ENCODE measurements at places on chromosomes 2 and 18.

GRCh38 chr2:171334946-171335345 is 98.8 kb downstream of the METTL8 start:
- no peak for DNase-seq

DNA sequence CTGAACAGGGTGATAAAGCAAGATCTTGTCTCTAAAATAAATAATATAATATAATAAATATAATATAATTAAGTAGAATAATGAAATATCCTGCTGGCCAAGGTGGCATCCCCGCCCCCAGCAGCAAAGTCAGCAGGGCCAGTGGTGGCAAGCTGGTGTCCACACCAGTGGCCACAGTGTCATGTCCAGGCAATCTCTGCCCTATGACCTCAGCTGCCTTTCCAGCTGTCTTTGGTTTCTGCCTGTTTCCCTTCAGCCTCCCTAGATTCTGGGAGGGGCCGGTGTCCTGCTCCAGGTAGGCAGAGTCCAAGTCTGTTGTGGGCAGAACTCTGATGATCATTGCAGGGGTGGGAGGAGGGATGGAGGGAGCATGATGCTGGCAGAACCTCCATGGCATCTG is 16.2 kb upstream of the STEAP3 start:
- DNase-seq = no peak

GRCh38 chr2:158745067-158745865 is 49.9 kb upstream of the DAPL1 start:
- DNase-seq = no peak

DNA sequence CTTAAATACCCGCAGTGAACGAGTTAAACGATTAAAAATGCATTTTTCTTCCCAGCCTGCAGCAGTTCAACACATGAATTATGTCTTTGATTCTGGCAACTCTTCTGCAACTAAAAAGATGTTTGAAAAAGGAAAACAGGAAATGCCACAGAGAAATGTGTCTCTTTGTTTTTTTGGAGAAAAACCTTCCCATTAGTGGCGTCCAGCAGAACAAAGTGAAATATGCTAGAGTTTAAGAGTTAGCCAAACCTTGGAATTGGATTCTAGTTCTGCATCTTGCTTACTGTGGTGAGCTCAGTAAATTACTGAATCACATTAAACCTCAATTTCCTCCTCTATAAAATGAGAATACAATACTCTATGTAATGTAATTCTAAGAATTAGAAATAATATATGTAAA is 900.2 kb upstream of the ACVR2A start:
- no peak for DNase-seq

DNA sequence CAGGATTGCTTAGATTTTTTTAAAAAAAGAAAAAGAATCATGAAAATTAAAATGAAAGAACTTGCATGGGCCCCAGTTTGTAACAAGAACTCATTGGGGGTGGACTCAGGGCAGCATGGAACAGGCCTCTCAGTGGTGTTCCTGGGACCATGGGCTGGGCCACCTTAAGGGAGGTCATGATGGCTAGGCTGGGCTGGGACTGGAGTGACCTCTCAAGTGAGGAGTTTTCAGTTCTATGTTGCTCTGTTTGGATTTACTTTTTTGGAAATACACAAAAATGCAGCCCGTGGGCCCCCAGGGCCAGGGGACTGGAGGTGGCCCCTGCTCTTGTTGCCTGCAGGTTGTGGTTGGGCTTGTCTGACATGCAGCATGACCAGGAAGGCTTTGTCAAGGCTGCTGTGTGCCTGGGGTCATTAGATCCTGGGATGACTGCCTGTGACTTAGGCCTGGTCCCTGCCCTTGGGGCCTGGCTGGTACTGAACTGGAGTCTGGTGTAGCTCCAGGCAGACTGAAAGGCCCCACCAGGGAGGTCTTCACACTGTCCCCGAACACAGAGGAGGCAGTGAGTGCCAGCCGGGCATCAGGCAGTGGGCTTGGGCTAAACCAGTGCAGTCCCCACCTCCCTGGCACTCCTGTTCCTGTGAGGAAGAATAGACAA is 115.6 kb downstream of the GLI2 start:
- DNase-seq = peak; percentile 50

- no peak for DNase-seq
These were observed 47.4 kb downstream of the FSIP2 start for GRCh38 chr2:185785851-185786473.

DNA sequence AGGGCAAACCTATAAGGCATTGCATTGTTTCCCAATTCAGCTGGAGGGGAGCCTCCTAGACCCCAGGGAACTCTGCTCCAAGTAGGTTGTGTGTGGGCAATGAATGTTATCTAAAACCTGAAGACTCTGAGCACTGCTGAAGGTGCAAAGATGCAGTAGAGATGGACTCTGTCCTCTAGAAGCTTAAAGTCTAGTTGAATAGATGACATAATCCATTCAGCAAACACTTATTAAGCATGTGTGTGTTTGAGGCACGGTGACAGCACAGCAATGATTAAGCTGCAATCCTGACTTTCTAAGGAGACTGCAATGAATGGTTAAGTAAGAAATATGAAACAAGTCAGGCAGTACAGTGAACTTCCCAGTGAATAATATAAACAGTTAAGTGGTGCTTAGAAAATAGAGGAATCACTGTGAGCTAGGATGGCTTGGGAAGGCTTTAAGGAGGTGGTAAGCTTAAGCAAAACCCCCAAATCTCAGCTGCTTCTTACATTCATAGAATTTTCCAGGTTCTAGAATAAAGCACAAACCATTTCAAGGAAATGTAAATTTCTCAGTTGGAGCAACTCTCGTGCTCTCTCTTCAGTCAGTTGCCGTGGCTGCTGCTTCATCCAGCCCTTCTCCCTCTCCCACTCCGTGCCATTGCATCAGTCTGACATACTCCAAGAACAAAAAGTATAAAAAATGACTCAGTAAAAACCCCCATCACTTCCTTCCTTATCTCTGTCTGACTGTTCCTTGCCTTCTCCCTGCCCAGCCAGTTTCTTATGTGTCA is 19.1 kb downstream of the MXD1 start:
- no peak for DNase-seq

DNA sequence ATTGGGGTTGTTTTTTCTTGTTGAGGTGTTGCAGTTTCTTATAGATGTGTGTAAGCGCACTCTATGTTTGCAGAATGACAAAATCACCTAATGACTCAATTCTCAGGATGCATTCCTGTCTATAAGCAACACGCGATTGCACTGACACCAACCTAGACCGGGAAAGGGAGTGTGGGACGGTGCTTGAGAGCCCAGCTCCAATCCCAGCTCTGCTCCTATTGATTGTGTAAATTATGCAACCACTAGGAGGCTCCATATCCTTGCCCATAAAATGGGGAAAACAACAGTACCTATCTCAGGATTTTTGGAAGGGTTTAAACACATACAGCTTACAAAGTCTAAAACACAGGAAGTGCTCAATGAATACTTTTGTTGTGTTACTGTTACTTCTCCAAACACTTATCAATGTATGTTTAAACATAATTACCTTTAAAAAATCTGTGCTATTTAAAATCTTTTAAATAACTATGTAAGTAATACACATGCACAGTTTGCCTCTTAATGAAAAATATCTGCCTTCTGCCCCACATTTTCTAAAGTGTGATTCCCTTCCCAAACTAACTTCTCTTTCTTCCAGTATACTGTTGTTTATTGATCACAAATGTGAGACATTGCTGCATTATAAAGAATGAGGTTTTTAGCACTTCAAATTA is 132.5 kb downstream of the SPHKAP start:
- DNase-seq = no peak

DNA sequence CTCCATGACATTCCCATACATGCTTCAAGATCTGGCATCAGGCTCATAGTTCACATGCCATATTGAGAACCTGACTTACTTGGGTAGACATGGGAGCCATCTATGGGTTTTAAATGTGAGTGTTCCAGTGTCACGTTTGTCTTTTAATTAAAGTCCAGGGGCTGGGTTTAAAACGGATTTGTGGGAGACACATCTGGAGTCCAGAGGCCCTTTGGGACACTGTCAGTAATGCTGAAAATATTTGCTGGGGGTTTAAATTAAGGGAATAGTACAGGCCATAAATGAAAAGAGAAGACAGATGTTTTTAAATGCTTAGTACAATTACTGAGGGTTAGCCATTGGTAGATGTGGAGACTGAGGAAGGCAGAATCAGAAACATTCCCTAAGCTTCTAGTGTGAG is 478.0 kb downstream of the PID1 start:
- no peak for DNase-seq

- DNase-seq = no peak
These were observed 21.6 kb upstream of the SP3 start for GRCh38 chr2:173986805-173987204.

GRCh38 chr2:38462121-38462661 is 85.1 kb upstream of the ATL2 start:
- DNase-seq = no peak

Data from tibial artery (tissue), 4 donors.